Non-pigmented ciliary epithelial cell (primary cell): ENCODE measurements at places on chromosomes 11 and 22.

DNA sequence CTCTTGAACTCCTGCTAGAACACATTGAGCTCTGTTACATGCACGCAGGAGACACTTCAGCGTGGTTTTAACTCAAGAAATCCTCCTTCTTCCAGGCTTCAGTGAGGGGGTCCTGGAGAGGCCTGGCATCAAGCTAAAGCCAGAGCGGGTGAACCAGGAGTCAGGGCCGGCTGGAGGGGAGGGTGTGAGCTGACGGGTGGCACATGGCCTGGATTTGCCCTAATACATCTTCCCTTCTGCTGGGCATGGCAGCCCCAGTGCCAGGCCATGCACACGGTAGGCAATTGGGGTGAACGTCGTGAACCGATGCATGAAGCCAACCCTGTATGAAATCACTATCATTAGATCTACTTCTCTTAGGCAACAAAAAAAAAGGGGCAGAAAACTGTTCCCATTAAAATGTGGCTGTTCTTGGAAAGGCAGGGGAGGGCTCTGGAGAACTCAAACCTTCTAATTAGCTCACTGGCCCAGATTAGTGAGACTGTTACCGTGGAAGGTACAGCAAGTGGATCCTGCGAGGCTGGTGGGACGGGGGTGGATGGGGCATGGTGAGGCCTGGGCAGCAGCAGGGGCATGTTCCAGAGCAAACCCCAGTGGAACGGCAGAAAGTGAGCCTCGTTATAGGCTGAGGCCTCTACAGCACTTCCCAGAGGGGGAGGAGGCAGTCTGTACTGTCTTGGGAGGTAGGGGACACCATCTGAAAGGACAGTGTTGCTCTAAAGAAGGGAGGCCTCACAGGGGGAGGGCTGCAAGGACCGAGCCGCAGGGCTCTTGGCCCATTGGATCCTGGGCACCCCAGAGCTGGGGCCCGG is 10.6 kb downstream of the IFT27 start:
- DNase-seq = no peak

DNA sequence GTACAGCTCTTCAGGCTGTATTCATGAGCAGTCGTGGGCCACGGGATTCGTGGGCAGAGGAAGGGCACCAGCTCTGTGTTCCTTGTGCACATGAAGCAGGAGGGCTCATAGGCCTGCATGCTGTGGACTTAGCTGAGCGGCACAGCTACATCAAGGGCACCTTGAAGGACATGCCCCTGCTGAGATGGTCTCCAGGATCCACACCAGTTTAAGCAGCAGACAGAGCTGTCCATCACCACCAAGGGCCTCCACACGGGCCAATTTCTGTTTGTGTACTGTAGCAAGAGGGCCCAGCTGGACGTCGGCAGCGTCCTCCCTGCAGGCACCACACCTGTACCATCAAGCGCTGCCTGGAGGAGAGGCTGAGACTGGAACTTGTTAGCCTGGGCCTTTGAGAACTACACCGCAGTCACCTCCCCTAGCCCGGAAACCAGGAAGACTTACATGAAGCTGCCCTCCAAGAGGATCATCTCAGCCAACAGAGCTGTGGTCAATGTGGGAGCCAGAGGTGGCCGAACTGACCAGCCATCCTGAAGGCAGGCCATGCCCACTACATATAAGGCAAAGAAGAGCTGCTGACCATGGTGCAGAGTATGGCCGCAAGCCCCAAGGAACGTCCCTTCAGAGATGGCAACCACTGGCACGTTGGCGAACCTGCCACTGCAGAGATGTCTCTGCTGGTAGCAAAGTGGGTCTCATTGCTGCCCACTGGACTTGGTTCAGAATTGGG is 32.7 kb upstream of the GNB1L start:
- no peak for DNase-seq

GRCh38 chr11:33866936-33867335 is 24.9 kb downstream of the LMO2 start:
- DNase-seq = no peak

- DNase-seq = no peak
Measured at GRCh38 chr11:104738208-104738607, 160.1 kb downstream of the CASP12 start.

DNA sequence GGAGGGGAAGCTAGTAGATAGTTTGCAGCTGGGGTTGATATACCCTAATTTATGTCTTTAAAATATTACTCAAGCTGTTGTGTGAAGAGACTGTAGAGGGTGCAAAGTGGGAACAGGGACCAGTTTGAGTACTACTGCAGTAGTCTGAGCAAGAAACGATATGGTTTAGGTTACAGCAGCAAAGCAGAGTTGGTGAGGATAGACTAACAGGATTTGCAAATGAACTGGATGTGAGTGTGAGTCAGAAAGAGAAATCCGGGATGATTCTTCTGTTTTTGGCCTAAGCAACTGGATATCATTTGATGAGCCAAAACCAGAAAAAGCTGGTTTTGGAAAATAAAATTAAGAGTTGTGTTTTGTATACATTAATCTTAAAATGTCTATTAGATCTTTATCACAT is 749.5 kb upstream of the CCDC90B start:
- DNase-seq = no peak

DNA sequence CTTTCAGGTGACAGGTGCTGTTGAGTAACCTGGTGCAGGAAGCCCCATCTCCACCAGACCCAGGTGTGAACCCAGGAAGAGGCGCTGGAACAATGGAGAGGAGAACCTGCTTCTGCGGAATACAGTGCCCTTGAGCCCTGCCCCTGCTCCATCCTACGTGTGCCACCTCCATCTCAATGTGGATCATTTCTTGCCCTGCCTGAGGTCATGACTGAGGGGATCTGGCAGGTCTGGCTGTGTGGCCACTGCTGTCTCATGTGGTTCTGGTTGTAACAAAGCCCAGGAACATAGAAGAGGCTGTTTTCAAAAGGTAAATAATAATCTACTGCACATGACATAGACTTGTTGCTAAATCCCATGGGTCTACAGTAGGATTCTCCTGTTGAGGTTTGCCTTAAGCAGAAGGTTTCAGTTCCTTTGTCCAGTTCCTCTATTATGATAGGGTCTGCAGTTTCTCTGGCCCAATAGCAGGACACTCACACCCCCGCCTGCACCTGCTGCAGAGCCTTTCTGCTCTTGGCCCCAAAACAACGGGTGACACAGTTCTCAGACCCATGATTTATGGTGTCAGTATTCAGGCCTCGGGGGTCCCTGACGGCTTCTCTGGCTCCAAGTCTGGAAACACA is 113.5 kb upstream of the IGLL5 start:
- no peak for DNase-seq

GRCh38 chr11:131234221-131234620 is 136.2 kb upstream of the NTM start:
- DNase-seq = no peak

DNA sequence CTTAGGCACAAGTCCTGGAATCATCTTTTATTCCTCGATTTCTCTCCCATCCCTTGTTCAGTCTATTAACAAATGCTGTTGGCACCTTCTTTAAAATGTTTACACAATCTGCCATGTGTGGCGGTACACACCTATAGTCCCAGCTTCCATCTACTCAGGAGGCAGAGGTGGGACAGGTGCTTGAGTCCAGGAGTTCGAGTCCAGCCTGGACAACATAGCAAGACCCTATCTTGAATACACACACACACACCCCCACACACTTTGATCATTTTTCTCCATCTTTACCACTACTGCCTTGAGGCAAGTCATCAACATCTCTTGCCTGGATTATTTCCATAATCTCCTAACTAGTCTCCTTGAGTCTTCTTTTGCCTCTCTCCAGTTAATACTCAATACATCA is 13.7 kb upstream of the ZBTB44 start:
- no peak for DNase-seq

GRCh38 chr22:18023509-18024275 is 669 bp downstream of the MICAL3 start:
- no peak for DNase-seq
